Activated CD8-positive, alpha-beta memory T cell treated with anti-CD3 and anti-CD28 coated beads, Interleukin-2, amount 50 U/mL, for 4 hours (primary cell): ENCODE measurements at places on chromosomes 5 and 9.

DNA sequence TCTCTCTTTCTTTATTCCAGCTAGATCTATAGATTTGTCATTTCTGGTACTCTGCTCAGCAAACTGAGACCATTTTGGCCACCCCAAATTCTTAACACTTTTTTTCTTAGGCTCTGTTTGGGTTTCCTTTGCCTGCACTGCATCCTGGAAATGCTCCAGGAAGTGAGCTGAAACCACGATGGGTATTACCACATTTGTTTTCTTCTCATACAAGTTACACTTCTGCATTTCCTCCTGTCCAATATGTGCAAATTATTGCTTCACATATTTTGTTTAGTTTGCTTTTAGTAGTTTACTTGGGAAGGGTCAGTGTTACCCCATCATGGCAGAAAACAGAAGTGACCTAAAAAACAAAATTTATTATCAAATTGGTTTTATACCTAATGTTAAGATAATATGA is 498.6 kb upstream of the GRIN3A start:
- no peak for DNase-seq

DNA sequence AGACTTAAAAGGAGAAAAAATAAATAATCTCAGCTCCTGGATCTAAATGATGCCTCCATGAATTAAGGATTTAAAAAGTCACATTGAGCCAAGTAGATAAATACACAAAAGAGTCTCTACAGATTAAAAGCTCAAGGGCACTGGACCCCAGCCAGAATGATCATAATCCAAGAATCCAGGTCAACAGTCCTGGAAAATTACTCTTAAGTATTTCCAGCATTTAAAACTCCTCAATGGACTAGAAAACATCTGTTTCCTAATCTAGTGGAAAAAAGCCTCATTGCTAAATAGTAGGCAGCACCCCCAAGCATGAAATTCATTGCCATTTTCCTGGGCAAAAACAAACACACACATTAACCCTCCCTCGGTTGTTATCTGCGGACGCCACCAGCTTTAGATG is 96.8 kb downstream of the FRMD3 start:
- DNase-seq: no peak

DNA sequence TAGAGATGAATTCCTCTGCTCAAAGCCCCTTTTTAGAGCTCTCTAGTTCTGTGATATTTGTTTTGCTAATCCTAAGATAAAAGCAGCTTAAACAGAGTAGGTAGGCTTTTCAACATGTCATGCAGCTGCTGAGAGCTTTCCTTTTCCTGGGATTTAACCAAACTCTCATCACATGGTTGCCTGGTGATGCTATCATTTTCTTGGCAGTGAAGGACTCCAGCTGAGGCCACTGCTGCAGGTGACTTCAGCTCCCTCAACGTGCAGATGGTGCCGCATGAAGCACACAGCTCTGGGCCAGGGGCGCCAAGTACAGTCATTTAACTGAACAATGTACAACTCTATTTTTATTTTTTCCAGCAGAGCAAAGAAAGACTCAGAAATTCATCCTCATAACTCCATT is 42.2 kb downstream of the SECISBP2 start:
- DNase-seq: no peak

- DNase-seq: no peak
Observed at GRCh38 chr9:32928912-32929311, 72.5 kb downstream of the APTX start.

GRCh38 chr9:99762470-99762869 is 59.2 kb upstream of the NR4A3 start:
- DNase-seq: no peak
